SHP77 (cell line): ENCODE measurements at places on chromosomes 1 and 21.

DNA sequence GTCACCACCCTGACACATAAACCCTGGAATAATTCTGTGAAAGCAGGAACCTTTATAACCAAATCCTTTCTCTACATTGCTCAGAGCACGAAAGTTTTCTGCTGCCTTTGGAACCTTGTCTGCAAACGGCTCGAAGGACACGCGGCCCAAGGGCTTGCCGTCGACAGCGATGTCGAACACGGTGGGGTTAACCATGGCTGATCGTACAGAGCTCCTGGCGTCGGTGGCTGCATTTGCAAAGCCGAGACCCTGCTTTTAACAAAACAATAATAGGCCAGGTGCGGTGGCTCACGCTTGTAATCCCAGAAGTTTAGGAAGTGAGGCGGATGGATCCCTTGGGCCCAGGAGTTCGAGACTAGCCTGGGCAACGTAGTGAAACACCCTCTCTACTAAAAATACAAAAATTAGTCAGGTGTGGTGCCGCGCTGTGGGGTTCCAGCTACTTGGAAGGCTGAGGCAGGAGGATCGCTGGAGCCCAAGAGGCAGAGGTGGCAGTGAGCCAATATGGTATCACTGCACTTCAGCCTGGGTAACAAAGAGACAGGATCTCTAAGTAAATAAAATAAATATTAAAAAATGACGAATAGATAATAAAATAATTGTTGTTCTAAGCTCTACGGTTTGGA lies 2.2 kb upstream of the EIF2B3 start:
- DNase-seq: no peak

DNA sequence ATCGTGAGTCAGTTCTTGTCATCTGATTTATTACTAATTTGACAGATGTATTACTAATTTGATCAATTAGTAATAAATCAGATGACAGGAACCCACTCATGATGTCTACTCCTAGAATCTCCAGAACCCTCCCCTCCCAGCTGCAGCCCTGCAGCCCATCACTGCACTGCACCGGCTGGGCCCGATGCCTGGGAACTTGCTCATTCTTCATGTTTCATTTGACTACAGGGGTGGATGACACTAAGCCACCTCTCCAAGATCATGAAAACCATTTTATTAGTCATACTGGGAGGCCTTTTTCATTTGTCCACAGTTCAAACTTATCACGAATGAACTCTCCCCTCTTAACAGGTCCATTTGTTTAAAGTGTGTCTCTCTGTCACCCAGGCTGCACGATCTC lies 41.0 kb downstream of the KCNH1 start:
- DNase-seq: no peak

DNA sequence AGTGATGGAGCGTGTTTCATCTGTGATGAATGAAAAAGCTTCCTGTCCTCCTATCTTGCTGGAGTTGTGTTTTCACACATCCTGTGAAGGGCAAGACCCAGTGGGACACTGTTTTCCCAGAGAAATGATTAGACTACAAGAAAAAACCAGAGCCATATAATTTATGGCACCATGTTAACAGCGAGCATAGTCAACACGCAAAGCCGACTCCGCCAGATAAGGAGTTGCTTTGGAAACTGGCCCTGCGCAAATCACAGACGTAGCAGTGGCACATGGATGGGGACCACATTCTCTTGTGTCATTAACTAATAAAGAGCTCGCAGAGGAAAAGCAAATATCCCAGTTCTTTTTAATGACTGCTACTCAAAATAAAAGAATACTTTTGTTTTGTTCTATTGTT lies 471.2 kb upstream of the RUNX1 start:
- DNase-seq: no peak

DNA sequence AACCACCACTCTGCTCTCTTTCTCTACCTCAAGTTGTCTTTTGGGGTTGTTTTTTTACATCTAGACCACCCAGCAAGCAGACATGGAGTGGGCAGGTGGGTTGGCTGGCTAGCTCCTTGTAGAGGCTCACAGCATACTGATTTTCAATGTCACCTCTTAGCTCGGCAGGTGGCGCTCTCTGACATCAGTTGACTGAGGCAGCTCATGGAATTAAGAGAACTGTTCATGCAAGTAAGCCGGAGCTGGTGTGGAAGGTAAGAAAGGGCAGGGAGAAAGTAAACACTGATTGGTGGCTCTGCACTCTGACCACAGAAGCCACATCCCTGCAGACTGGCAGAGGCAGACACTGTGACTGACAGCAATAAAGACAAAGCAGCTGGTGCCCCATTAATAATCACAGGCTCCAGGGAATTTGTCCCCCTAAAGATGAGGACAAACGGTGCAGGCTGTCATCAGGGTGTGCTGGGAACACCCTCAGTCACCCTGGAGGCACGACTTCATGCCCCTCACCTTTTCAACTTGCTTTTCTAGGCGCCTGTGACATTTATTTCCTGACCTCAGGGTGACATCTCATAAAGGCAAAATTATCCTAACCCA lies 226.8 kb downstream of the LMX1A start:
- DNase-seq: peak; percentile 84

DNA sequence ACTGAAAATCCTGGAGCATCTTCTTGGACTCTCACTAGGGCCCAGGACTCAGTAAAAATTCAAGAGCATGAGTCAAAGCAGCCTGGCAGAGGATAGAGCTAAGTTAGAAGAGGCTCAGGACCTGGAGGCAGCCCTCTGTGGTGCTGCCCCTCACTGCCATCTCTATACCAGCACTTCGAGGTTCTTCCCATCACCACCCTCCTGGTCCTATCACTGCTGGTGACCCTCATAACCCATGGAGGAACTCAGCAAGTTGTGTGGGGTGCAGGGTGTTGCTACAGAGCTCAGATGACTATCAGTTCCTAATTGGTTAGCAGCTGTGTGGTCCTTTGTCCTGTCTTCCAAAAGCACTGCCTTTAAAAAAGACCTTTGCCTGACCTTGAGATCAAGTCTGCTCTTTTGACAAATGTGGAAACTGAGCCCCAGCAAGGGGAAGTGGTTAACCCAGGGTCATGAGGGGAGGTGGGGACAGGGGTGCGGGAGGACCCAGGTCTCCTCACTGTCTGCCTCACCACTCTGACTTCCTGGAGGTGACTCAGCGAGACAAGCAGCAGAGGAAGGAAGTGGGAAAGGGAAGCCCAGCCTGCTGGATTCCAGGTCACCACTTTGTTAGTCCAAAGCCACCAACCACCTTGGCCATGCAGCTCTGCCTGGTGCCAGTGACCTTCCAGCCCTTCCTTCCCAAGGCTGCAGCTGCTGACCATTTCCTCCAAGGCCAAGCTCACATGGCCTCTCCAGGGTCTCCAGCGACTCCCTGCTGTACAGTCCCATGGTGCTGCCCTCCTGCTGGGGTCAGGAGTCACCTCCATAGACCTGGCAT lies 199.4 kb upstream of the EDN2 start:
- no peak for DNase-seq

DNA sequence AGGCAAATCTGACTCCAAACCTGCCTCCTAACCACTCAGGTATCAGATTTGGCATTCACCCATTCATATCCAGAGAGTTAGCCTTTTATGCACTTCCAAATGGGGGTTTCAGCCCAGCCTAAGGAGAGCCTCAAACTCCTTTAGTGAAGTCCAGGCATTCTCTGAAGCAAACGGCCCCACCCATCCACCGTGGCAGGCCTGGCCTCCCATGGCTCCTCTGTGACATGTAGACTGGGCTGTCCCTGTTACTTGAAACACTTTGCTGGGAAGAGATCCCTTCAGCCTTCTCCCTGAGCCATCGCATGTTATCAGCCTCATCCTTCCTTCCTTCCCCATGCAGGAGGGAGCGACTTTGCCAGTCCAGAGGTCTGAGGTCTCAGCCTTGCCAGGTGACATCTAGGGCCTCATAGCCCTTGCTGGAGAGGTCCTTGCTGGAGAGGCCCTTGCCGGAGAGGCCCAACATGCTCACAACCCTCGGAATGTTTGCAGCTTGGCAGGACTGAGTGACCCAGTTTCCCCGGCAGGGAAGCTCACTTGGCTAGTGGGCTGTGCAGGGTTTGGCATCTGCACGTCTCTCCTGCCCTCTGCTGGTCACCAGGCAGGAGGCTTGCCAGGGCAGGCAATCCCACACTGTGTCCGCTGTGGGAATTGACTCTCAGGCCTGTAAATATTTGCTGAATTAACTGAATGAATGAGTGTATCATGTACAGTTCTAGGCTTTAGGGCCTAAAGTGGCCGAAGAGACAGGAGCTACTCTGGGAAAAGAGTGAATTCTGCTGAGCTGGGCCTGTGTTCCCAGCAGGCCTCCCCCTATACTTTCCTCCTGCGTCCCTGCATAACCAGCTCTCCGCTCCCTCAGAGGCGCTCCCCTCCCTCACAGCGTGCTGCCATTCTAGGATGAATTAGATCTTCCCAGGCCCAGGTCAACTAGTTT lies 26.7 kb upstream of the RBM15 start:
- DNase-seq: peak; percentile 73

GRCh38 chr1:101323535-101323934 lies 86.7 kb downstream of the S1PR1 start:
- DNase-seq: no peak

DNA sequence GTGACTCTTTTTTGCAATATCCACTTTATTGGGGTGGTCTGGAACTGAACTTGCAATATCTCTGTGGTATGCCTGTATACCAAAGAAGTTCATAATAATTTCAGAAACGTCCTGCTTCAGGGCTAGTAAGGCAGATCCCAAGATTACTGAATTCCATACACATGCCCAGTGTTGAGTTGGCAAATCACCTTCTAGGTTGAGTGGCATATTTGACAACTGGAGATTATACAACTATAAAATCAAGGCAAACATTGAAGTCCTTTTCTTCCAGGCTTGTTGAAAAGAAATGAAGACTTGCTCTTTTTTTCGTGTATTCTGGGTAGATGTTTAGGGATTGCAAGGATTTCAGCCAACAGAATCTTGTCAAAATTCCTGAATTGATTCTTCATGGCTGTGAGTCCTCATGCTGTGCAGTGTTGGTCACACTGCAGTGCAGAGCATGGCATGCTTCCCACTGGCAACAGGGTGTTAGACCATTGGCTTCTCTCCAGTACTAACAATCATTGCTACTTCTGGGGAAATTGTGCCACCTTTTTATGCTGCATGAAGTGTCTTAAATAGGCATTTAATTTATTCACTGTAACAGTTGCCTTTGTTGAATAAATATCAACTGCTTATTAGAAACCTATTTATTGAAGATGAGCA lies 367.1 kb upstream of the ADGRL4 start:
- no peak for DNase-seq

GRCh38 chr1:186901631-186902030 lies 72.9 kb downstream of the PLA2G4A start:
- DNase-seq: no peak

DNA sequence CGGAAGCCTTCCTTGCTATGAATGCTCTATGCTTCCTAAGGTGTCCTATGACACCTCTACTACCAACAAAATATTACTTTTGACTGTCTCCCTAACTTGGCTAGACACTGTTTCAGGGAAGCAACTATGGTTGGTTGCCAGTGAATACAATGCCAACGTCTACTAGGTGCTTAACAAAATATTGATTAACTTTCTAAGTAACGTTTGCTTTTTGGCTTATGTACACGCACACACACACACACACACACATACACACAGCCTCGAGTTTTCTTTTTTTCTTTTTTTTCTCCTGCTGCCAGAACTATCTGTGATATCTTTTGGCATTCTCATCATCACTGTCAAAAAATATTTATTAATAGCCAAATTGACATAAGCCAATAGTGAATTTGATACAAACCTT lies 864.0 kb downstream of the PLA2G4A start:
- no peak for DNase-seq

- DNase-seq: peak; percentile 34
These were observed 62.1 kb downstream of the LRRN2 start for GRCh38 chr1:204623365-204623893.

- DNase-seq: peak; percentile 71
These were observed at the start of gene ZFYVE9 for GRCh38 chr1:52141513-52142219. Gene ZFYVE9 (plus strand): TSS chr1:52142089. CDS start chr1:52233207, 91,118 bp downstream.

GRCh38 chr1:157376681-157377080 lies 175.6 kb downstream of the FCRL5 start:
- no peak for DNase-seq

DNA sequence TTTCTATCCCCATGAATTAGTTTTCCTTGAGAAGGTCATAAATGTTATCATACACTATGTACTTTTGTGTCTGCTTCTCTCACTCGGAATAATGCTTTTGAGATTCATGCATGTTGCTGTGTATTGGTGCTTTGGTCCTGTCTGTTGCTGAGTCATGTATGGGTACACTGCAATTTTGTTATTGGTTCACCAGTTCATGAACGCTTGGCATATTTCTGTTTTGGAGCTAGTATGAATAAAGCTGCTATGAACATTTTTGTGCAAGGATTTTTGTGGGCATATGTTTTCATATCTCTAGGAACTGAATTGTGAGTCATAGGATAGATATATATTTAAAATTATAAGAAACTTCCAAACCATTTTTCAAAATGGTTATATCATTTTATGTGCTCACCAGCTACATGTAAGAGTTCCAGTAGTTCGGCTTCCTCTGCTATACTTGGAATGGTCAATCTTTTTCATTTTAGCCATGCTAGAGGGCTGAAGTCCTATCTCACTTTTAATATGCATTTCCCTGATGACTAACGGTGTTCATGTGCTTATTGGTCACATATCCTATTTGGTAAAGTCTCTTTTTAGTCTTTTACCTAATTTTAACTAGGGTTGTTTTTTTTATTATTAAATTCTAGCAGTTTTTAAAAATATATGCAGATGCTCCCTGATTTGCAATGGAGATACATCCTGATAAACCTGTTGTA lies 38.2 kb downstream of the ETS2 start:
- no peak for DNase-seq

DNA sequence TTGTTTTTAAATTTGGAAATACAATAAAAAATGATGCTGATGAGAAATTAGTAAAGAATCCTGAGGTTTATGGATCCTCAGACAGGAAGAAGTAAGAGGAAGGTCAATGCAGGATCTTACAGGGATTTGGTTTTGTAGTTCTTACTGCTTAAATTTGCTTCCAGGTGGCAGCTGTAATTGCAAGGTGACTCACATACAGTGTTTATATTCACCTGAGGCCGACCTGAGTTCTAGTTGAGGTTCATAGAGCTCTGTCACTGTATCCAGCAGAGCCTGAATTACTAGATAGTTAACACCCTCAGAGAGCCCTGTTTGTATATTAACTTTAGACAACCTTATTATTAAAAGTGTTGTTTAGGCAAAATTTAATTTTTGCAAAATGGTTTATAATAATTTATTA lies 1.4 kb upstream of the WDR26 start:
- DNase-seq: no peak

DNA sequence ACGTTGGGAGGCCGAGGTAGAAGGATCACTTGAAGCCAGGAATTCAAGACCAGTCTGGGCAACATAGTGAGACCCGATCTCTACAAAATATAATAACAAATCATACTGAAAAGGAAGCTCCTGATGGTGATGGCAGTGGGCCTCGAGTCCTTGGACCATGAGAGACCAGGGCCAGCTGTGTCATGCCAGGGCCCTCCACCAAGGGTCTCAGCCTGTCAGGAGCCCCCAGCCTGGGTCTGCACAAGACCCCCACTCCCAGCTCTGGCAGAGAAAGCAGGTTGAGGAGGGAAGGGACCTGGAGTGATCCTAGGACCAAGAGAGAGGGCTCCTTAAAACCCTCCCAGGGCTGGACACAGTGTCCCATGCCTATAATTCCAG lies 6.7 kb upstream of the CTRC start:
- no peak for DNase-seq

GRCh38 chr21:34262469-34262845 lies 101.3 kb upstream of the KCNE2 start:
- DNase-seq: no peak
